ENCODE measurements at places on chromosomes 5 and 9.

DNA sequence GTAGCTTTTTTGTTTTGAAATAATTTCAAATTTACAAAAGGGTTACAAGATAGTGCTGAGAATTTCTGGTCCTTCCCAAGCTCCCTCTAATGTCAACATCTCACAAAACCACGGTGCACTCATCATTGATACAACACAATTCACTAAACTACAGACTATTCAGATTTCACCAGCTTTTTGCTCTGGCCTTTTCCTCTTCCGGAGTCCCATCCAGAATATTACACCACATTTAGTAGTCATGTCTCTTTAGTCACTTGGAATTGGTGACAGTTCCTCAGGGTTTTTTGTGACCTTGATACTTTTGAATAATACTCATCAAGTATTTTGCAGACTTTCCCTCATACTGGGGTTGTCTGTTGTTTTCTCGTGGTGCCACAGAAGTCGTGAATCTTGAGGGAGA lies 484.0 kb downstream of the GADD45G start:
- DNase-seq = no peak

- no peak for DNase-seq
These were observed 259.6 kb downstream of the EPB41L4A start for GRCh38 chr5:112159435-112159834.

DNA sequence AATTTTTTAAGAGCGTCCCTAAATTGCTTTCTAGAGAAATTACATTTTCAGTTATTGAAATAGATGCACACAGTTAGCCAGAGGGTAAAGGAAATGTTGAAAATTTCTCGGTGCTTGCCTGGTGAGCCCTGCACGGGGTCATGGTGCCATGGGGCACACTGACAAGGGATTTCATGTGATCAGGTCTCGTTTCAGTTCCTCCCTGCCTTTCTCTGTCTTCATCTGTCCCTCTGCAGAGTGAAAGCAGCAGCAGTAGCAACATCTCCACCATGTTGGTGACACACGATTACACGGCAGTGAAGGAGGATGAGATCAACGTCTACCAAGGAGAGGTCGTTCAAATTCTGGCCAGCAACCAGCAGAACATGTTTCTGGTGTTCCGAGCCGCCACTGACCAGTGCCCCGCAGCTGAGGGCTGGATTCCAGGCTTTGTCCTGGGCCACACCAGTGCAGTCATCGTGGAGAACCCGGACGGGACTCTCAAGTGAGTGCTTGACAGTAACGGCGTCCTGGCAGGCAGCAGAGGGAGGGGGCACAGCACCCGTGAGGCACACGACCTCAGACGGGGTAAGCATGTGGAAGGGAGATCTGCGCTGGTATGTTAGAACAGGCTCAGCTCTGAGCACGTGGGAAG lies 89.1 kb upstream of the OTULINL start:
- DNase-seq = no peak

DNA sequence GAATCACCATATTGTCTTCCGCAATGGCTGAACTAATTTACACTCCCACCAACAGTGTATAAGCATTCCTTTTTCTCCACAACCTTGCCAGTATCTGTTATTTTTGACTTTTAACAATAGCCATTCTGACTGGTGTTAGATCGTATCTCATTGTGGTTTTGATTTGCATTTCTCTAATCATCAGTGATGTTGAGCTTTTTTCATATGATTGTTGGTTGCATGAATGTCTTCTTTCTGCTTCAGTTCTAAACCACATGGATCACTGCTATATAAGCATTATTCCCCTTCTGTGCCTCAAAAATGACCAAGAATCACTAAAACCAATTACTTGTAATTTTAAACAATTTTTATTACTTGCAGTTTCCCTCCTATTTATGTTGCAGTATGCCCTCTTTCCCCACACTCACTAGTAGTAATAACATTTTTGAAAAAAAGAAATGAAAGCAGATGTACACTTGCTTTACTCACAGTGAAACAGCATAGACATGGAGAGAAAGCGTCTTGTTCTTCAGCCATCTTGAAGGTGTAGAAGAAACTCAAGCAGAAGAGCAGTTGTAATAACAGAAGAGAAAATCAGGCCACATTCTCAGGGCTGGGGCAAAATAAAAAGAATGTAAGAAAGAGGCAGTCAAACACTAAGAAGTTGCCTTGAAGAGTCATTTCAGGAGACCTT lies 4.5 kb upstream of the TMEM252 start:
- DNase-seq = no peak

GRCh38 chr5:16013334-16014065 lies 166.1 kb downstream of the MARCHF11 start:
- no peak for DNase-seq

- no peak for DNase-seq
These were observed 181.5 kb downstream of the OLFM1 start for GRCh38 chr9:135268981-135269380.

GRCh38 chr9:34507556-34507955 lies 15.2 kb downstream of the ENHO start:
- DNase-seq = no peak

GRCh38 chr5:165508286-165508685 lies 2002.9 kb downstream of the MAT2B start:
- DNase-seq = no peak

All from activated CD8-positive, alpha-beta T cell treated with anti-CD3 and anti-CD28 coated beads for 36 hours (primary cell).